ENCODE measurements at places on chromosomes 6 and 20.

GRCh38 chr20:3887876-3888620, 1.1 kb upstream of the PANK2 start:
- DNase-seq = no peak

DNA sequence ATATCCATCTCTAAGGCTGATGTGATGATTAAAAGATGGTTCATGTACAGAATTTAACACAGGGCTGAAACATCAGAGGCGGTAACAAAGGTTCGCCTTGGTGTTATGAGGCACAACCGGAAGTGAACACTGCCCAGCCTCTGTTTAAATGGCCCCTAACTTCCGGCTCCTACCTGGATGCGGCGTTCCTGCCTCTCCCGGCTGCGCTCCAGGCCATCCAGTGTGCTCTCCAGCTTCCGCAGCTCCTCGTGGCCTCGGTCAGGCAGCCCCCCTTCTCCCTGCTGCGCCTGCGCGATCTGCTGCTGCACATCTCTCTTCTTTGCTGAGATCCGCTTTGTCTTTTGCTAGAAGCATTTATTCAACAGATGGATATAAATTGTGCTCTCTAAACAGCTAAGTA, 195.3 kb downstream of the SYNE1 start:
- DNase-seq = no peak

DNA sequence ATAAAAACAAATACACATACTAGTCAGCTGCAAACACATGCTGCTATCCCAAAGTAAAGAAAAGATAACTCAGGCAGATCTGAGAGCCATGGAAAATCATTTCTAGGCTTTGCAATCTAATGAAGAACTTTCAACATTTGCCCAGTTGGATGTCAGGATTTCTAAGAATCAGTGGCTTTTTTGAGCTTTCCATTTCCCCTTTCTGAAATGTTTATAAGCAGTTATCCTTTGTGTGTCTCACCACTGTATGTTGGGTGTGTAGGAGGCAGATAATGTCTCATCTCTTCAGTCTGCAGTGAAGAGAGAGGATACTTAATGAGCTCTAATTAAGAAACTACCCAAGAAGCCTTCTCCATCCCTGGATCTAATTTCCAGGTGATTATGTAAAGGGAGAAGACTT, 43.6 kb downstream of the RGS17 start:
- no peak for DNase-seq

- no peak for DNase-seq
These were observed 193.4 kb upstream of the PREP start for GRCh38 chr6:105596284-105596755.

- no peak for DNase-seq
These were observed 133.9 kb downstream of the KCNQ5 start for GRCh38 chr6:72755752-72756151.

DNA sequence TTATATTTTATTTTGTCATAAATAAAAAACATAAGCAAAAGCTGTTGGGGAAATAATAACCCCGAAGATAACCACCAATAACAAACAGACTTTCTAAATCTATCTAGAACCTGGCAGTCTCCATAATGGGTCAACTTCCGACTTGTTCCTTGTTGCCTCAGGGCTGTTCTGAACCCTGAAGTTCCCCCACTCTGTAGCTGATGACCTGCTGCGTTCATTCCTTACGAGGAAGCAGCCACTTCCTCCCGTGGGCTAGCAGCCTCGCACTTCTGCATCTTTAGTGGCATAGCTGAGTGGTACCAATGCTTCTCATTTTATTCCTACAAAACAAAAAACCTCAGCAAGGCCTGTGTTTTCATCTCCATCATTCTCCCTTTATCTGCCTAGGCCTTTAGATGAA, 103.0 kb downstream of the PLEKHG1 start:
- DNase-seq = peak; percentile 45

GRCh38 chr20:7232796-7233195, 465.3 kb downstream of the BMP2 start:
- no peak for DNase-seq

DNA sequence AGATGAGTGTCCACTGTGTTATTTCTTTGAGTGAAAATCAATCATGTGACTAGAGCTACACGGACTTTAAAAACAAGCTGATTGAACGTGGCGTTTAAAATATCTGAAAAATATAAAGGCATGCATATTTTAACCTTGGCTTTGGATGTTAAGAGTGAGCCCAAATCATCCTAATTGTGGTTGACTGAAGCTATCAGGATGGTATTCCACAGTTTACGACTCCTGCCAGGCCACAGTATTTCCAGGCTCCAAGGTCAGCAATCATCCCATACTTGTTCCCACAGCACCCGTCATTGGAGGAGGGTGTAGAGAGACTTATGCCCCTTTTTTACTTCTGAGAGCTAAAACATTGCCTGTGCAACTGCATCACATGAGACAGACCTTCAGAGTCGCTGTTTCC, 43.2 kb upstream of the TMX4 start:
- no peak for DNase-seq

DNA sequence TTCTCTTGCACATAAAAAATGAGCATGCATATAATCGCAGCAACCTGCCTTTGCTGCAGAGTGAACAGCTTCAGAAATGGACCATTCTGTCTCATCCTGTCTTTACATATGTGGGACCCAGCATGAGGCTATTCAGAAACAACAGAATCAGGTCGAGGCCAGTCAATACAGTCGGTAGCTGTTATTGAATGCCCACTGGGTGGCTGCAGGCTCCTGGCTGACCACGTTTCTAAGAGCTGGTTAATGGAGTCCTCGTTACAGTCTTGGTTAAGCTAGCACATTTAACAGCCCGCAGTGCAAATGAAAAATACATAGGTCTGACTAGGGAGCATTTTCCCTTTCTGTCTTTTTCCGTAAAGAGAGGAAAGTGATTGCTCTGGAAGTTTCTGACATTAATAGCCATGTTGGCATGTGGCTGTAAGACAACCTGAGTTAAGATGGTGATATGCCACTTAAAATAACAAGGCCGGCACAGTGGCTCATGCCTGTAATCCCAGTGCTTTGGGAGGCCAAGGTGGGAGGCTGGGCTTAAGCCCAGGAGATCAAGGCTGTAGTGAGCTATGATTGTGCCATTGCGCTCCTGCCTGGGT, 75.0 kb downstream of the SHLD1 start:
- no peak for DNase-seq

DNA sequence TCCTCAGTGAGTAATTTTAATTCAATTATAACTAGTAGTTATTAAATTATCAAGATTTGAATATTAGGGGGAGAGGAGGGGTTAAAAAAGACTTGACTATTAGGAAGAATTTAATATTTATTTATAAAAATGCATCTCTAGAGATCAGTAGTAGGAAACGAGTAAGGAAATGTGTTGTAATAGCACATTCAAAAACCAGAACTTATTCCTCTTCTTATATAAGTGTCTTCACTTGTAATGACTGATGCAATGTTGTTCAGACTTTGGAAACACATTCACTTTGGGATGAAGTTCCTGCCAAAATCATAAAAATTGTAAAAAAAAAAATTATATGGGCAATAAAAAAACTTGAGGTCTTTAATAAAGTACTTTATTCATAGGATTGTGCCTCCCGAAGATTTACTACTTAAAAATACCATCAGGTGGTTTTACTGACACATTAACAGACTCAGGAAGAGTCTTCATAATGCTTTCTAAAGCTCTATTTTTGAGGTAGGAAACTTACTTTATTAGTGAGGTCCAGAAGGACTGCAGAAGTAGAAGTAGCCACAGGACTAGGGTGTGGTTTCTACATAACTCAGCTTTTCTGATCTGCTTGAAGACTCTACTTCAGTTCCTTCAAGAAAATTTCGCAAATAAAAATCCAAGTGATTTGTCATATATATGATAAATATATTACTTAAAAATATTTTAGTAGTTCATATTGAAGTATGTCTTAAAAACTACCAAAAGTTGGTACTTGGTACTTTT, 59.8 kb downstream of the CCDC170 start:
- no peak for DNase-seq

GRCh38 chr6:99353126-99353525, 3.7 kb upstream of the FAXC start:
- no peak for DNase-seq

DNA sequence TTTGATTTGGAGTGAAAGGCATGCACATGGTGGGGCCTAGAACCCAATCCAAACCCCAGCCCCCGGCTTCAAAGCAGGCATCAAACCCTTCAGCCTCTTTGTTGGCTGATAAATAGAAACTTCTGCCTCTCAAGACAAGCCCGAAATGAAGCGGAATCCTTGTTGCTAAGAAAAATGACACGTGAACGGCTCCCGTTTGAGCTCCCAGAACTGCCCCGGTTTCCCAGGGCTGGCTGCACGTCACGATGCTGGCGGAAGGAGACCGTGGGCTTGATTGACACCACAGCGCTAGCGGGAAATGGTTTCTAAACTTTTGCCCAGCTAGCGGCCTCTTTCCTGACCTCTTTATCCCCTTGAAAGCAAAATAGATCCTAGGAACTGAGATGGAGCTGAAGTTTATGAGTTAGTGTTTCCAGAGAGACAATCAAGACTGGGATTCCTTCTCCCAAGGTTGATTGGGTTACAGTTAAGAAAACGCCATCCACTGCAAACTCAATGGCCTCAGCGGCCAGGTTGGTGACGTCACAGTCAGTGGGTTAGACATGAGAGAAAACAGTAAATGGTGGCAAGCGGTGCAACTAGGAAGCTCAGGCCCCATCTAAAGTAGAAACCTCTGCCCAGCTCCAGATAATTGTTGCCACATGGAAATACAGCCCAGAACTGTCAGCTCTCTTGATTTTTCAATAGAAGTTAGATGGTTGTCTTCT, 117.0 kb downstream of the ANKRD60 start:
- DNase-seq = no peak

DNA sequence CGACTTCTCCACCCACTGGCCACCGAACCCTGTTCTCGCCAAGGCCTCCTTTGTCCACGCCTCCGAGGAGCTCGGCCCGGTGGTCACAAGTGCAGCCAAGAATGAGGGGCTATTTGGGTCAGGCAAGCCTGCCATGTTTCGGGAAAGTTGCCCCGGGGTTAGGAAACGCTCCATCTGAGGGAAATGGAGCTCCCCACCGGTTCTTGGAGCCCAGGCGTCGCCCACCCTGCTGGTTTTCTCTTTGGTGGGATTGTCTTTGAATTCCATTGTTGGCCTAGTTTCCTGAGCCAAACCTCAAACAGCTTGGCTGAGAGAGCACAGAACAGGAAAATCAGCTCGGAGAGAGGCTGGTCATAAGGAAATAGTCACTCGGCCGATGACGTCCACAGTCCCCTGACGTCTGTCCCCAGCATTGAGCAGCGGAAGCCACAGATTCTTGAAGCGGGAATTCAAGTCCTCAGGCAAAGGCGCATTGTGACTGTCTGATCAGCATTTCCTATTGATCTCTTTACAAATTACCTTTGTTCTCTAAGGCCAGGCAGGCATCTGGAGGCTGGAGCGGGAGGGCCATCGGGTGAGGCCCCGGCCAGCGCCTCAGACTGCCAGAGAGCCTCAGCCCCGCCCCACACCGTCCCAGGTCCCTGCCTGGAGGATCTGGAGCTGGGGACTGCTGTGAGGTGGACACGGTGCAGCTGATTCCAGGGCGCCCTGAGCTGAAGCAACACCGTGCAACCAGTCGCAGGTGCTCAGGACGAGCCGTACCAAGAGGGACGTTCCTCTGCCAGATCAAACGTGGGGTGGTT, 138.6 kb downstream of the DLL1 start:
- no peak for DNase-seq

- DNase-seq = no peak
These were observed 6.2 kb upstream of the FGD2 start for GRCh38 chr6:36999061-36999750.

DNA sequence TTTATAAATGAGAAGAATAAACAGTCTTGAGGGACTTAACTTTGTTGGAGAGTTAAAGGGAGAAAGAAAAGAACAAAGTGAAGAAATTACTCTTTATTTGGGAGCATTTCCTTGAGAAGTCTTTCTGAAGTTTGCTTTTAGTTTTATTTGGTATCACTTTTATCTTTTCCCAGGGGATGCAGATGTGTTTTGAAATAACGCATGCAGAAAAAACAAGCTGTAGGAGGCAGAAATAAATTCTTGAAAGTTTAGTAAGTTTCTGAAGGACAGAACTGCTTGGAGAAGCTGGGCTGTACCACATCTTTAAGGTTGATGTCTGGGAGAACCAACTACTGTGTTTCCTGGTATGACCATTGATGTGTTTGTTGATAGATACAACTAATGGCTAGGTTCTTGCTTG, 75.0 kb downstream of the PLCB4 start:
- no peak for DNase-seq

GRCh38 chr6:10416863-10417641, 2.2 kb upstream of the TFAP2A start:
- DNase-seq = no peak

GRCh38 chr6:84568971-84569370, 195.4 kb downstream of the TBX18 start:
- no peak for DNase-seq

DNA sequence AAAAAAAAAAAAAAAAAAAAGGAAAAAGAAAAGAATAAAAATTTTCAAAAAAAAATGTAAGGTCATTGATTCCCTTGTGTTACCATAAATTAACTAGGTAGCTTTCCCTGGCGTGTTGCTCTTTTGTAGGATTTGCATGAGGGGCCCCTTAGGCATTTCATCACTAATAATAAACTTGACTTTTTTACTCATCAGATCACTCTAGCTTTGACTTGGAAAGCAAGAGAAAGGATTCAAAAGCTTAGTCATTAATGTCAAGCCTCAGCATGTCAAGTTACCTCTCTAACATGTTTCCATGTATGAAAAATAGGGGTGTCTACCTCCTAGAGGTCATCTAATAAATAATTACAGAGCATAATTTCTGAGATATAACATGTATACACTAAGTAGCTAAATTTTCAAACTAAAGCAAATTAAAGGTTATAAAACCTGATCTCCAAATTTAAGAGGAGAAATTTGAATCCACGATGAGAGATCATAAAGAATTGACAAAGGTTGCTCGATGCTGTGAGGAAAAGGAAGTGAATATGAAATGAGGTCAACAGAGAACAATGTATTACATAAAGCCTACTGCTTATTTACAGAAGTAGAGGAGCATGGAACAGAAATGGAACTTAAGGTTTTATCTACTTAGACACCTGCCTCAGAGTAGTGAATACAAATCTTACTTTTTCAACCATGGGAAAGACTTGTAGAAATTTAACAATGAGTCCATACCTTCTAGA, 86.8 kb downstream of the ARHGAP18 start:
- no peak for DNase-seq

DNA sequence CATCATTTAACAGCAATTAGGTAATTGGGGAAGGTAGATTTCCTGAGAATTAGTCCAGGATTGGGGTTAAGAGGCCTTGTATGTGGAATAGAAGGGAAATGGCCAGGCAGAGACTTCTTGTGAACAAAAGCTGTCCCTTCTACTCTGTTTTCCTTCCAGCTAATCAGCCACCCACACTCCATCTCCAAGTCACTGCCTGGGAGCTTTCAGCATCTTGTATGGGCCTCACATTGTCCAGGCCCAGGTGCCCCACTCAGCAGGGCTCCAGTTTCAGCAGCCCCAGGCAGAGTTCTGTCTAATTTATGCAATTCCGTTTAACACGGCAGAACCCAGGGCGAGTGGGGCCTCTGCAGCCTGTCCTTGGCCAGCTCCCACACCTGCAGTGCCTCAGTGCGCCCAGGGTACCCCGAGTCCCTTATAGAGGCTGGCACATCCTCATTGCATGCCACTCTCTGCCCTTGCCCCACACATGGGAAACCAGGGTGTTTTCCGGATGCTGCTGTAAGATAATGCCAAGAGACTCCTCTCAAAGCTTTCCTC, 113.0 kb downstream of the EDN3 start:
- no peak for DNase-seq

GRCh38 chr20:40692240-40693011, 3.4 kb upstream of the MAFB start:
- DNase-seq = no peak
